ENCODE measurements at places on chromosomes 11 and 22.

GRCh38 chr22:21726650-21727049 is 8.9 kb downstream of the YPEL1 start:
- no peak for DNase-seq

GRCh38 chr11:33110083-33110482 is 51.2 kb downstream of the CSTF3 start:
- no peak for DNase-seq

- no peak for DNase-seq
These were observed 35.9 kb downstream of the SHISAL1 start for GRCh38 chr22:44276706-44277356.

DNA sequence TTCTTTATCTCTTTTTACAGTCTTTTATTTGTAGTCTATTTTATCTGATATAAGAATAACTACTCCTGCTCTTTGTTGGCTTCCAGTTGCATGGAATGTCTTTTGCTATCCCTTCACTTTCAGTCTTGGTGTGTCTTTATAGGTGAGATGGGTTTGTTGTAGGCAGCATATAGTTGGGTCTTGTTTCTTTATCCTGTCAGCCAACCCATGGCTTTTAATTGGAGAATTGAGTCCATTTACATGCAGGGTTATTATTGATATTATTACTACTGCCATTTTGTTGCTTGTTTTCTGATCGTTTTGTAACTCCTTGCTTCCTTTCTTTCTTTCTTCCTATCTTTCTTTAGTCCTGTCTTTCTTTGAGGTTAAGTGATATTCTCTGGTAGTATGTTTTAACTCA is 11.9 kb upstream of the IL17RA start:
- no peak for DNase-seq

DNA sequence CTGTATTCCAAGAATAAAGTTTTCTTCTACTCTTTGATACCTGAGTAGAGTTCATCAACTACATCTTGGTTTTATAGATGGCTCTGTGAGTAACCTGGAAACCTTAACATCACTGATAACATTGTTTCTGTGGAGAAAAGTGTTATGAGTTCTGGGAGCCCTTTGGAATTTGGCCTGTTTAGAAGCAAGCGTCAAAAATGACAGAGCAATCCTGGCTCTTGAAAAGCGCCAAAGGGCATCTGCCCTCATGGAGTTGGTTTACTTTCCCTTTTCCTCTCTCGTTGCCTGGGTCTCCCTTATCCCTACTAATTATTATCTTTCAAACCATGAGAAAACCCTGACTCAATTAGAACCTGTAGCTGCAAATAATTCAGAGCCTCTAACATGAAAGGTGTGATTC is 140.1 kb downstream of the DBX1 start:
- no peak for DNase-seq

DNA sequence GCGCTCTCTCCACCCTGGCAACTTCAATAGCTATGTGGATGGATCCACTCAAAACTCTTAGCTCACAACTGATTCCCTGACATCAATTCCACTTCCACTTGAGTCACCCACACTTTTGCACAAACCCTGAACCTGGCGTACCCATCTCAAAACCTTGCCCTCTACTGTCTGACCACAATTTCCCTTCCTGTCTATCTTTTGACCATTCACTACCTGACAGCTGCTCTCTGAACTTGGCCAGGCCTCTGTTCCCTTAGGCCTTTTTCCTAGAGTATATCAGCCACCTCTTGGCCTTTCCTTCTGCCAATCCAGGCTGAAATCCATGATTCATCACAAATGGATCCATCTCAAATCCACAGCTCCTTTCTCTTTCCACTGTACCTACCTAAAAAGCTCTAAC is 106.0 kb downstream of the RPL27A start:
- DNase-seq, result no peak

DNA sequence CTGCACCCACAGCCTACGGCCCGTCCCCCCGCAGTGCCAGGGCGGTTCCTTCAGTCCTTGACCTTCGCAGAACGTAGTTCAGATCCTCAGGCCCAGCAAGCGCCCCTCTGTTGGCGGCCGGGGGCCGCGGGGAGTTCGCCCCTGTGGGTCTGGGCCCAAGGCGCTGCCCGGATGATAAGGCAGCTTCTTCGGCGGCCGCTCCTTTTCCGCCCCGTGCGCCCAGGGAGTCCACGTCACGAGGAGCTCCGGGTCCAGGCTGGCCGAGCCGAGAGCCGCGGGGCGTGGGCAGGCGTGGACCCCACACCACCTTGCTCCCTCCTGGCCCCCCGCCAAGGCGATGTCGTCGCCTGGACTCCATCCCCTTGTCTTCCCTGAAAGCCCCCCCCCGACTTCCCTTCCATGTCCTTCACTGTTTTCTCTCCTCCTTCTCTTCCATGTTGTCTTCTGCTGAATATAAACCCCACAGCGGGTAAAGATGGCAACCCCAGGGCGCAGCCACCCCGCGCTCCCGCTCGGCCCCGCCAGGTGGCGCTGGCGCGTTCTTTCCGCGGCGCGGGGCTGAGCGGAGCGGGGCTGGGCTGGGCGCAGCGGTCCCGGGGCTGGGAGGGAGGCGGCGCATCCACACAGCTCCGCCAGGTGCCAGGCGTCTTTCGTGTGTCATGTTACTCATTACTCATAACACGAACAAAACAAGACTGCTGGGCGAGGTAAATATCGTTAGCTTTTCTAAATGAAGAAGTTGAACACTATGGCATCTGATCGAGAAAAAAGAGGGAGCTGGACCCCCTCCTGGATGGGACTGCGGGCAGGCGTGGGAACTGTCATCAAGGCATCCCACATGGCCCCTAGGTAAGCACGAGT is 321.0 kb downstream of the NTM start:
- no peak for DNase-seq

GRCh38 chr11:34627197-34627596 is 6.3 kb downstream of the EHF start:
- no peak for DNase-seq

All from stimulated activated CD8-positive, alpha-beta memory T cell treated with anti-CD3 and anti-CD28 coated beads, Interleukin-15, amount 100 ng/mL, for 24 hours (primary cell).